ENCODE measurements at places on chromosomes 5 and 9.
A peak's percentile ranks its signal among the peaks of the same experiment; 100 is the strongest.

GRCh38 chr5:439636-440035 lies 3.3 kb upstream of the EXOC3 start:
- no peak for DNase-seq

- no peak for DNase-seq
These were observed 49.8 kb downstream of the RASEF start for GRCh38 chr9:83012922-83013838.

- no peak for DNase-seq
These were observed 116.8 kb upstream of the TBC1D2 start for GRCh38 chr9:98372077-98372836.

GRCh38 chr9:103942651-103943050 lies 151.5 kb upstream of the SMC2 start:
- no peak for DNase-seq

DNA sequence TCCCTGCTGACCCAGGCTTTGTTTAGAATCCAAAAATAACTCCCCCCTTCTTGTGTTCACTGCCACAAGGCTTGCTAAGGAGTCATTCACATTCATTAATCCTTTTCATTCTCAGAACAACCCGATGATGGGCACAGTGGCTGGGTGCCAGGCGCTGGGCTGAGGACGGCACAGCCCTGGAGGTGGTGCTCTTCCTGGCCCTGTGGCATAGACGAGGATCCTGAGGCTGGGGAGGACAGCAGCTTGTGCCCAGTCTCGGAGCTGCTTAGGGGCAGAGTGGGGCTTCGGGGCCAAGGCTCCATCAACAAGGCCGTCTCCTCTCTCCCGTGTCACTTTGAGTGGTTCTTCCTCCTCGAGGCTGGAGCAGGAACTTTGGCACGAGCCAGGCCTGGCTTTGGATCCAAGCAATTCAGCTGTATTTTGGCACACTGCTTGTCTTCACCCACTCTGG lies 166.7 kb downstream of the TTLL11 start:
- DNase-seq, result no peak

- DNase-seq, result peak; percentile 19
These were observed 11.8 kb downstream of the S100Z start for GRCh38 chr5:76861612-76862011.
